ENCODE measurements at places on chromosomes 11 and 22. TPM values are rescaled to one million over a fixed set of nuclear protein-coding genes. Genes with fewer than 3 reads are reported as not detected.
A peak's percentile ranks its signal among the peaks of the same experiment; 100 is the strongest.

- DNase-seq = peak; percentile 39
These were observed 39.8 kb downstream of the SYN3 start for GRCh38 chr22:33018232-33018864.

DNA sequence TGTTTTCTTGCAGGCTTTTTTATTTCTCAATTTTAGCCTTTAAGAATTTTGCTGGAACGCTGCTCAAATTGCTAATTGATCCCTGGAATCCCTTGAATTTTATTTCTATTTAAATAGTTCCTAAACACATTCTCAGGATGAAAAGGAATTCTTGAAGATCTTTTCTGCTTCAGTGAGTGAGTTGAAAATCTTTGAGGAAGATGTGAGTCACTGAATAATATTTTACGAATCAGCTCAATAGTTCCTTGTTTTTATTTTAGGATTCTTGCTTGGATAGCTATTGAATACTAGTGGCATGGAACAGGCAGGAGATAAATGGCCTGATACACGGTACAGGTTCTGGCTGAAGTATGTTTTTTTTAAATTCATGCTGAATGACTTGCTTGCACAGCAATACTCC is 194.6 kb upstream of the CCDC90B start:
- DNase-seq = no peak

GRCh38 chr22:20887375-20887774 is 28.6 kb downstream of the SNAP29 start:
- DNase-seq = no peak

- no peak for DNase-seq
These were observed 11.8 kb upstream of the PLAAT2 start for GRCh38 chr11:63574856-63575602.

GRCh38 chr11:82927264-82927880 is 25.8 kb downstream of the DDIAS start:
- DNase-seq = peak; percentile 21

DNA sequence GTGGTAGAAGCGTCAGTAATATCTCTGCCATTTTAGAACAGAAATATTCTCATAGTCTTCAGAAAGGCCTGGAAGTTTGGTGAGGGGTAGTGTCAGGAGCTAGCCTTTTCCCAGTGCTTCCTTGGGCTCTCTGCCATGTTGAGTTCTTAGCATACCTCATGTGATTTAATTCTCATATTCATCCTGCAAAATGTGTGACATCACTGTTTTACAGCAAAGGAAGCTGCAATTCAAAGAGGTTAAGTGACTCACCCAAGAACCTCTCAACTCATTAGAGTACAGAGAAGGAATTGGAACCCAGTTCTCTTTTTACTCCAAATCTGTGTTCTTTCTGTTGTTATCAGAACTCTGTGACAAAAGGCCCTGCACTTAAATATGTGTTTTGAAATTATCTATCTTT is 72.1 kb downstream of the RNF169 start:
- DNase-seq = no peak

DNA sequence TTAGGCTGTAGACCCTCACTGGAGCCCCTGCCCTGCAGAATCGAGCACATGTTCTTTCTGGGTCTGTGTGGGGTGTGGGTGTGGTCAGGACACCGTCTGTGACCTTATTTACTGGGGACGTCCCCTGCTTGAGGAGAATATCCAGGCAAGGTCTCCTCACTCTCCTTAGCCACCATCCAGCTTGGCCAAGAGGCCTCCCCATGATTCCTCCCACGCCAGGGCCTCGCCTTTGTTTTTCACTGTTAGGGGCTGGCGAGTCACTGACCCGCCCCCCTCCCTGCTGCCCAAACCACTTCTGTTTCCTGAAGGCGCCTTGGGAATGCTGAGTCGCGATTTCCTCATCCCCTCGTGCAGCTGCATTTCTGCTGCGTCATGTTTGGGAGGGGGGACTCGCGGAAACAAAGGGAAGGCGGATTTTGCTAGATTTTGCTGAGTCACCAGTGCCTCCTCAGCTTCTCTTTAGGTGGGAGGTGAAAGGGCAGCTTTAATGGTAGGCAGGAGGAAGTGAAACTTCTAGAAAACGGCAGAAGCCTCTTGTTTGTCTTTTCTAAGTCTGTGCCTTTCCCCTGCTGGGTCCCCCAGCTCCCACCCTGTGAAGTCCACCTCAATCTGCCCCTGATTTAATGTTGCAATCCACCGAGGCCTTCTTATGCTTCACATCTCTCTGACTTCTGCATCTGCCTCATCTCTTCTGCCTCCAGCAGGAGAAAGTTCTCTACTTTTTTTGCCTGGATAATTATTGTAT is 4.0 kb upstream of the HMOX1 start:
- peak; percentile 86 for DNase-seq

DNA sequence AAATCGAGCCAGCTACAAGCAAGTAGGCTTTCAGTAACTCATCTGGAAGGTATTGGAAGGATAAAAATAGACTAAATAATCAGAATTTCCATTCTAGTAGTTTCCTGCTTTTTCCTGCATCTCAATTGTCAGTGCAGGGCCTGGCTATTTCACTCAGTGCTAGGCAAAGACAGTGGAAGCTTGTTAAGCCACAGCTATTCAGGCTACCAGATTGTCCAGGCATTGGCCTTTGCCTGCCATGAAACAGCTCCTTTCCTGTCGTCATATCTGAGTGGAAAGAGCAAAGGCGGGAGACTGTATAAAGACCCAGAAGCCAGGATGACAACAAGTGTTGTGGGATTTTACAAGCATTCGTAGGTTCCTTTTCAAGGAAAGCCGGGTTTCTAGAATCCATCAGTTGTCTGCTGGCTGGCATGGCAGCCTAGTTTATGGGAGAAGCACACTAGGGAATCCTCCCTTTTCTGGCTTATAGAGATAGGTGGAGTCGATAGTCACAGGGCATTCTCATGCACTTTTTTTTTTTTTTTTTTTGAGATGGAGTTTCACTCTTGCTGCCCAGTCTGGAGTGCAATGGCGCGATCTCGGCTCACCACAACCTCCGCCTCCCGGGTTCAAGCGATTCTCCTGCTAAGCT is 2.0 kb upstream of the TNRC6B start:
- DNase-seq = no peak

DNA sequence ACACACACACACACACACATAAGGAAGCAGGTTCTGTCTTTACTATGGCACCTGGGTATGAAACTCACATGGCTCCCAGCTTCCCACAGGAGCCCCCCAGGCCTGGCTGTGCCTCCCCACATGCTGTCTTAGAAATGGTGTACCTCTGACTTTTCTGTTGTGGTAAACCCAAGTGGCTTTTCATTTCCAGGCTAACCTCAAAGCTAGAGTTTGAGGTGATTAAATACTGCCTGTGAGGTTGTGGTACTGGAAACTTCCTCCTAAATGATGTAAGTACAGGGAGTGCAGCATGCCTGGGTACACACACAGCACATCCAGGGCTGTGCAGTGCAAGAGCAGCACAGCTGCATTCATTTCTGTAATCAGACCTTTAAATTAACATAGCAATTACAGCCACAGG is 34.4 kb downstream of the ME3 start:
- DNase-seq = no peak

GRCh38 chr11:87059596-87060390 is 22.1 kb downstream of the TMEM135 start:
- DNase-seq = no peak

DNA sequence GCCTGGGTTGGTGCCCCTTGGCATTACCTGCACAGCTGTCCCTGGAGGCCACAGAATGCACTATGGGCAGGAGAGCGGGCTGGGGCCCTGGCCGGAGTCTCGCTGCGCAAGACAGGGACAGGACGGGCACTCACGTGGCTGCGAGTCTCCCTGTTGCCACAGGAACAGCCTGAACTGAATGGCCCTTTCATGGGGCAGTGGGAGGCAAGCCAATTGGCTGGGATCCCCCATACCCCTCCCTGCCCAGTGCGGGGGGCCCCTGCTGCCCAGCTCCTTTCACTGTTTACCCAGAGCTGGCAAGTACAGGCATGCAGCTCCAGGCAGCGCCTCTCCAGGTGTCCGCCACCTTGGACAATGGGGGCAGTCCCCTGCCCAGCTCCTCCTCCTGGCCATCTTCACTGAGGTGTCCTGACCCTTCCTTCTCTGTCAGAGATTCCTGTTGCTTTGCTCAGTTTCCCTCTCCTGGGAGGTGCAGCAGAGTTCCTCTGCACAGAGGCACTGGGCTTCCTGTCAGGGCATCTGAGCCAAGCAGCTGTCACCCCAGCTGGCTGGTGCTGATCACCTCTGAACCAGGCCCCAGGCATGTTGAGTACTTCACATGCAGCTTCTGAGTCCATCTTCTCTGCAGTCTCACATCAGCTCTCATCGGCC is 5.2 kb downstream of the USP2 start:
- no peak for DNase-seq

- no peak for DNase-seq
These were observed 7.5 kb downstream of the BCL9L start for GRCh38 chr11:118918128-118918685.

DNA sequence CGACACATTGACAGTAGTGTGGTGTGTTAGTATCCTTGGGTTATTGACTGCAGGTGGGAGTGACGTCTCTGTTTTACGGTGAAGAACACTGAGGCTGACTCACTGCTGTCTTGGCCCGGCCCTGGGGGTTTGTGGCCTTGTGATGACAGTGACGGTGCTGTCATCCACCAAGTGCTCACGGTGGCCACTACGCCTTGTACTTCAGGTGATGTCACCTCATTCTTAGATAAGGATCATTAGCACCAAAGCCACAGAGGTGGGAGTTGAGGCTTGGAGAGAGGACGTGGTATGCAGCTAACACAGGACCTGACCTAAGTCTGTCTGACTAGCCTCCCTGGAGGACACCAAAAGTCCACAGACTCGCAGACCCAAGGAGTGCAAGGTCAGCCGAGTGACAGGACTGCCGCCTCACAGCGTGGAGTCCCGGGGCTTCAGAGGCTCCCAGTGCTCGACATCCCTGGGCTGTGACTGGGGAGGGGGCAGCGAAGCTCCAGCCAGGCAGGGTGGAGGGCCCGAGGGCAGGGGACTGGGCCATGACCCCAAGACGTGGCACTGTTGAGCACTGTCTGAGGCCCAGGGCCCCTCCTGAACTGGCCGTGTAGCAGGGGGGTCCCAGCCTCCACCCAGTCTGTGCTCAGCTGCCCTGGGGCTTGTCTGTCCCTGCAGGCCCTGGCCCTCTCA is 56.5 kb downstream of the NAT10 start:
- no peak for DNase-seq

- no peak for DNase-seq
These were observed 135.0 kb downstream of the BUD13 start for GRCh38 chr11:116637766-116638165.

DNA sequence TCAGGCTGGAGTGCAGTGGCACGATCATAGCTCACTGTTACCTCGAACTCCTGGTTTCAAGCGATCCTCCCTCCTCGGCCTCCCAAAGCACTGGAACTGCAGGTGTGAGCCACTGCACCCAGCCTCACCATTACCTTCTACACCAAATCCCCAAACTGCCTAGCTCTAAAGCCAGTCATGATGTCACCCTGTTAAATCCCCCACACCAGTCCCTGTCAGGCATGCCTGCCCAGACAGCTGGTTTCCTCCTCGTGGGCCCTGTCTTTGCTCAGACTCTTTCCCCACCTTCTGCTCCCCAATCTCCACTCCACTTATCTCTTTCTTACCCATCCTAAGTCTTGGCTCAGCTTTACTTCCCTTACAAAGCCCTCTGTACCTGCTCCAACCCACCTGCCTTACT is 12.5 kb upstream of the EXPH5 start:
- DNase-seq = no peak

GRCh38 chr11:69153661-69154060 is 2.1 kb upstream of the SMIM38 start:
- no peak for DNase-seq

- DNase-seq = no peak
These were observed 73.4 kb upstream of the YWHAH start for GRCh38 chr22:31870890-31871289.

GRCh38 chr11:70246196-70246595 is 24.3 kb upstream of the PPFIA1 start:
- DNase-seq = no peak

The ATF4 gene
- polyA plus RNA-seq = 309 TPM

The SPDYC gene
- polyA plus RNA-seq = not detected

The RAG1 gene
- polyA plus RNA-seq = 3.1 TPM

The TRIM64C gene
- not detected for polyA plus RNA-seq

The RAG2 gene
- polyA plus RNA-seq = 0.31 TPM

The IGF2 gene
- polyA plus RNA-seq = 718 TPM

The TRIM48 gene
- polyA plus RNA-seq = not detected

The CD151 gene
- polyA plus RNA-seq = 238 TPM

The IGLL5 gene
- not detected for polyA plus RNA-seq

The ARRB1 gene
- 29.1 TPM for polyA plus RNA-seq

The HTR3A gene
- polyA plus RNA-seq = 0.13 TPM

Data from right renal cortex interstitium (tissue), 3 donors.